Mesothelial cell of epicardium (in vitro differentiated cells): ENCODE measurements at places on chromosomes 13 and 19. TPM values are rescaled to one million over a fixed set of nuclear protein-coding genes. Genes with fewer than 3 reads are reported as not detected.
A peak's percentile ranks its signal among the peaks of the same experiment; 100 is the strongest.

DNA sequence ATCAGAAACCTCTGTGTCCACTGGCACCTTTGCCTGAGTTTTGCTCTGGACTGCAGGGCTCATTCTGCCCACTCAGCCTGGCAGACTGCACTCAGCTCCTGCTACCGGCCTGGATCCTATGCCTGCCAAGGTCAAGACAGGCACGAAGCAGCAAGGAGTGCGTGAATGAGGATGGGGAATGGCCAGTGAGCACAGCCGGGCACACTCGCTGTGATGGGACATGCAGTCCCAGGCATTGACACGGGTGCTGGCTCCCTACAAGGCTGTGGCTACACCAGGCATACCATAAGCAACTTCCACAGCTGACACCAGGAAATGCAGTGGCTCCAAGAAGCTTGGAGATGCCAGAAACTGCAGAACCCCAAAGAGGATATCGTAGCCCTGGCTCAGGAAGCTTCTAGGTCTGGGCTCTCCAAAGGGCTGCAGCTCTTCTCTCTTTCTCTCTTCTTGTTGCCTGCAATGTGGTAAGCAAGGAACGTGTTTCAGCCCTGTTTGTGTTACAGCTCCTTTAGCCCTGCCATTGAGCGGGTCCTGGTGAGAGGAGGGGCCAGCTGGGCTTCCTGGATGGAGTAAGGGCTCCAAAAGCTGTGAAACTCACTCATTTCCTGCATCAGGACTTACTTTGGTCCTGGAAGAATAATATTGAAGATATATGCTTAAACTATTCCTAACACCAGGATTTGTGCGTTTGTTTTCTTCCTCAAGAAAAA, 832.6 kb upstream of the SLITRK5 start:
- H3K27me3 ChIP-seq, result peaks cover 3% of the 10 kb centered on the region
- peaks cover 12% of the 10 kb centered on the region for H3K36me3 ChIP-seq
- H3K27ac ChIP-seq, result peak overlapping the region; percentile 70
- H3K4me3 ChIP-seq, result peak overlapping the region; percentile 28

- H3K36me3 ChIP-seq, result no peaks in the 10 kb centered on the region
- DNase-seq, result no peak
- no peak overlapping the region for H3K4me3 ChIP-seq
- H3K27me3 ChIP-seq, result no peaks in the 10 kb centered on the region
- H3K4me1 ChIP-seq, result peaks cover 15% of the 10 kb centered on the region
- H3K27ac ChIP-seq, result no peak overlapping the region
These were observed 76.2 kb downstream of the GGACT start for GRCh38 chr13:100512422-100512821.

- DNase-seq, result no peak
- H3K4me1 ChIP-seq, result peaks cover 24% of the 10 kb centered on the region
- H3K27ac ChIP-seq, result peak overlapping the region; percentile 83
- peak overlapping the region; percentile 24 for H3K4me3 ChIP-seq
- H3K36me3 ChIP-seq, result peaks cover 2% of the 10 kb centered on the region
These were observed 389.4 kb downstream of the RFC3 start for GRCh38 chr13:34207334-34207733.

Gene SOX1
- total RNA-seq, result not detected in 3 replicates

DNA sequence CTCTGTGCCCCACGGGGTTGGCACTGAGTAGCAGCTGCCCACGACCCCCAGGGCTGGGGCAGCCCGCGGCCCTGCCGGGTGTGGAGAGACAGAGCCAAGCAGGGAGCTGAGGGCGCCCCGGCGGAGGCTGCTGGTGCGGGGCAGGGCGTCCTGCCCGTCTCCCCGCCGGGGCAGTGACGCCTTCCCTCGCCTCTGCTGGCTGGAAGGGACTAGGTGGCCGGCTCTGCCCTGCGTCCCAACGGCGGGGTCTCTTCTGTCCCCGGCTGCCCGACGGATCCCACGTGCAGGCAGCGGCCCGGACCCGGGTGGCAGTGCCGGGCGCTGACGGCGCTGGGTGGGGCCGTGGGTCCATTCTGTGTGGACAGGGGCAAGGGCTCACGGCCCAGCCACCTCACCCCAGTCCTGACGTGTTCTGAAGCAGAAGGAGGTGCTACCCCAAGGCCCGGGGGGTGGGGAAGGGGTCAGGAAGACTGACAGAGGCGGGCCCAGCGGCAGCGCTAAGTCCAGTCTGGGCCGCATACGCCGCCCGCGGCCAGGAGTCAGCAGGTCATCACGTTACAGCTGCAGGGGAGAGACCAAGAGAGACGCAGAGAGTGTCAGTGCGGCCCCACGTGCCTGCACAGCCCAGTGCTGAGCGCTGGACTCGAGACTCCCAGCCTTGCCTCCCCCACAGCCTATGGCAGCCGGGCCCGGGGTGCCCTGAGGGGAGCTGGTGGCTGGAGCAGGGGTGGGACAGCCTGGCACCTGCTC, 15.1 kb upstream of the PLPP2 start:
- no peaks in the 10 kb centered on the region for H3K27me3 ChIP-seq
- no peak overlapping the region for H3K4me3 ChIP-seq

DNA sequence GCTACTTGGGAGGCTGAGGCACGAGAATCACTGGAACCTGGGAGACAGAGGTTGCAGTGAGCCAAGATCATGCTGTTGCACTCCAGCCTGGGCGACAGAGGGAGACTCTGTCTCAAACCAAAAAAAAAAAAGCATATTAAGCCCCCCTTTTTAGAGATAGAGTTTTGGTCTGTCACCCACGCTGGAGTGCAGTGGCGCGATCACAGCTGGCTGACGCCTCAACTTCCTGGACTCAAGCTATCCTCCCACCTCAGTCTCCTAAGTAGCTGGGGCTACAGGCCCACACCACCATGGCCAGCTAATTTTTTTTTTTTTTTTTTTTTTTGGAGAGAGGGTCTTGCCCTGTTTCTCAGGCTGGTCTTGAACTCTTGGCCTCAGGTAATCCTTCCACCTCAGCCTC, 34.2 kb upstream of the MAP3K10 start:
- H3K36me3 ChIP-seq, result no peaks in the 10 kb centered on the region
- no peak overlapping the region for H3K4me3 ChIP-seq
- no peak overlapping the region for H3K27ac ChIP-seq
- no peaks in the 10 kb centered on the region for H3K4me1 ChIP-seq
- DNase-seq, result no peak
